ENCODE measurements at places on chromosomes 2 and 18.

DNA sequence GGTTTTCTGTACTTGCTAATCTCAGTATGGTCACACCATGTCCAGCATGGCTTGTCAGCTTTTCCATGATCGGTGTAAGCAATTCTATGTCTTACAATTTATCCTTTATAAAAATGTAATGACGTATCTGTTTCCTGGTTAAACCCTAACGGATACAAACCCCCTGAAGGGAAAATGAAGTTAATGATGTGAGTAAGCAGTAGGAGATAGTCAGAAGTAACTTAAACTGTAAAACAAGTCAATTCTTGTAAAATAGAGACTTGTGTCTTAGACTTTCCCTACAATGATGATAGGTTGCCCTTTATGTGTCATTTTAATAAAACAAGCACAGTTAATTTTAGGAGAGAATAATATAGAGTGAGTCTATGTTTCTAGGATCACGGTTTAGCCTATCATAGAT is 1365.9 kb upstream of the SLC39A10 start:
- DNase-seq, result no peak

GRCh38 chr18:41940506-41941215 is 14.4 kb upstream of the PIK3C3 start:
- DNase-seq, result no peak

DNA sequence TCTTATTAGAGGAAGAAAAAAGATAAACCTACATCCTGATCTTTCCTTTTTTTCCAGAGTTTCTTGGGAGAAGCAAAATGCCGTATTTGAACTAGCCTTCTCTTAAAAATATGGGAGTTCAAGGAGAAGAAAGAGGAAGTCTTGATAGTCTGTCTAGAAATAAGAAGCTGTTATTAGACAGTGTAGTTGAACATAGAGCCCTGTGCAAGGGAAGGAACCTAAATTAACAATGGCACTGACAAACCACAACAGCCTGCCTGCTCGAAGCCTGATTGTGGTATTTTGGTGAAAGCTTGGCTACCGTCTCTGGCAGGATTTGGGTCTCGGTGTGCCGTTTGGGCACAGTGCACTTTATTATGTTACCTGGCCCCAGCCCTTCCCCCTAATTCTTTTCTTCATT is 17.1 kb downstream of the SMARCAL1 start:
- no peak for DNase-seq

DNA sequence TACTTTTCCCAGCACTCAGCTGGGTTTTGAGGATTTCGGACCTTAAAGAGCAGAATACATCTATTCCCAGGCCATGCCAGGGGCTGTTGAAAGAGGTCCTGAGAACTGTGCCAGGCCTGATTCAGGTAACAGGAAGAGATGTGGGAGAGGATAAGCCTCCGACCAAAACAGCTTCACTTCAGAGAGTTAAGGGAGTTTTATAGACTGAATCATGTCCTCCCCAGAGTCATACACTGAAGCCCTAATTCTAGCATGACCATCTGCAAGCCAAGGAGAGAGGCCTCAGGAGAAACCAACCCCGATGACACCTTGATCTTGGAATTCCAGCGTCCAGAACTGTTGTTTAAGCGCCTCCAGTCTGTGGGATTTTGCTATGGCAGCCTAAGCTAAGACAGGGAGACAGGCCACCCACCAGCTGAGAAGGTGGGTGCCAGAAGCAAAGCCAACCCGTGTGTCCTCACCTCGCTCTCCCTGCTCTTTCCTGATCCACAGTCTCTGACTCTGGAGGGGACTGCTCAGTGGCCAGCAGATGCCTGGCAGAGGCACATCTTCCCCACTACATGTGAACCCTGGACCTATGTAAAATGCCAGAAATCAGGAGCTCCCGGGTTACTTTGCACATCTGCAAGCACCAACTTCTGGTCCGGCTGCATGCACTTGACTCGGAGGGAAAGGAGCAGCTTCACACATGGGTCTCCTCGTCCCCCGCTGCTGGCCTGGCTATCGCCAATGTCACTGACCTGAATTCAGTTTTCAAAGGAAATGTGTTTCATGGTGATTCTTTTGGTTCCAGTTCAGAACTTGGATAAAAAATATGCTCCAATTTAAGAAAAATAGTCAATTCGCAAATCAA is 116.8 kb upstream of the EPC2 start:
- no peak for DNase-seq

DNA sequence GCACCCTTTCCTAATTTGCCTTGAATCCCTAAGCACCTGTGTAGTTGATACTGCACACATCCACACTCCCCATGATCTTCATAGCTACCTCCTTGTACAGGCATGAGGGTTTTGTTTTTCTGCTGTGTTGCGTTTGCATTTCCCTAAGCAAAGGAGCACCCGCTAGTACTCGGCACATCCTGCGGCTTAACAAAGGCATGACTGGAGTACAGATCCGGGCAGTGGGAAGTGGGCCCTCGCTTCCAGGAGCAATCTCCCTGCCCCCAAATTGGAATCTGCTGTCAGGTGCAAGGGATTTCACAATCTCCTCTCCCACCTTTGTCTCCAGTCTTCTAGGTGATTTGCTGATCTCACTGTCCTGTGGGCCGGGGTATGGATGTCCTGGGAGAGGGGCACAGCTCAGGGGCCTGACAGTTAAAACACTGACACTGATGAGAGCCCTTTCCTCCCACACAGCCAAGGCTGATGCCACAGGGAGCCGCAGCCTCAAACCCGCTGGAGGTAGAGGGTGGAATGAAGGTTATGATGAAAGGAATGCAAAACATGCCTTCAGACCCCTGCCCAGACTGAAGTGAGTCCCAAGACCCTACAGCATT is 98.7 kb upstream of the THOC1 start:
- DNase-seq, result no peak

GRCh38 chr2:151508519-151508918 is 98.8 kb downstream of the RIF1 start:
- DNase-seq, result no peak

DNA sequence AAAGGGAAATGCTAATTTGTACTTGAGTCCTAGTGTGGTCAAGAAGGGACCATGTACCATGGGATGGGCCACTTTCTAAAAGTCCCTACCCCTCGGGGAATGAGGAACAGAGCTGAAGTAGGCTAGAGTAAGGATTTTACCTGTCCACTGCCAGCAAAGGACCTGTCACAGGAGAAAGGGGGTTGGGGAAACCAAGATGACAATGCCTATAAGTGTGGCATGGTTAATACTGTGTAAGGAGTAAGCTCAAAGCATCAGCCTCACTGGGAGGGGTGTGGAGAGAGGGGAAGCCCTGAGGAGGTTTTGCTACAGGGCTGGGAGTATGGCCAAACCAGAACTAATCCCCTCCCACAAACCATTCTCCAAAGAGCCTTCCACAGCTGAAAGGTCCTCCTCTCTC is 15.8 kb downstream of the GKN2 start:
- DNase-seq, result no peak

DNA sequence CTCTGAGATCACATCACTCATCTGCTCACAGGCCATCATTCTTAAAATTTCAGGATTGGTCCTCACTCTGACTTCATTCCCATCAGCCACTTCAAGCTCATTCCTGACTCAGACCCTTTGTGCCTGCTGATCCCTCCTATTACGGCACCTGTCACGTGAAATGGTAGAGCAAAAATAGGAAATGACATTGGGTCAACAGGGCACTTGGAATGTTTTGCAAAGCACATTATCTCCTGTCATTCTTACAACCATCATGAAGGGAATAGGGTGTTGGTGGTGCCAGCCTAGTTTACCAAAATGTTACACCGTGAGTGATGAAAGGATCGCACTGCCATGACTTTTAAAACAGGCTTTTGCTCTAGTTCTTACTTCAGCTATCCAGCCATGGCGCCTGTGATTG is 61.1 kb downstream of the EIF5B start:
- no peak for DNase-seq

DNA sequence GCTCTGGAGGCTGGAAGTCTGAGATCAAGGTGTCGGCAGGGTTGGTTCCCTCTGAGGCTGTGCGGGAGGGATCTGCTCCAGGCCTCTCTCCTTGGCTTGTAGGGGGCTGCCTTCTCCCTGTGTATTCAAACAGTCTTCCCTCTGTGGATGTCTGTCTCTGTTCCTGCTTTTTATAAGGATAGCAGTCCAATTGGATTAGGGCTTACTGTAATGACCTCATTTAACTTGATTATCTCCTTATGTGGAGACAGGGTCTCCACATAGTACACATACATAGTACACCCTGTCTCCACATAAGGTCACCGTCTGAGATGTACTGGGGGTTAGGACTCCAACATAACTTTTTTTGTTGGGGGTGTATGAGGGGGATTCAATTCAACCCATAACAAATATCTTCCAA is 30.5 kb downstream of the TCF7L1 start:
- DNase-seq, result no peak

DNA sequence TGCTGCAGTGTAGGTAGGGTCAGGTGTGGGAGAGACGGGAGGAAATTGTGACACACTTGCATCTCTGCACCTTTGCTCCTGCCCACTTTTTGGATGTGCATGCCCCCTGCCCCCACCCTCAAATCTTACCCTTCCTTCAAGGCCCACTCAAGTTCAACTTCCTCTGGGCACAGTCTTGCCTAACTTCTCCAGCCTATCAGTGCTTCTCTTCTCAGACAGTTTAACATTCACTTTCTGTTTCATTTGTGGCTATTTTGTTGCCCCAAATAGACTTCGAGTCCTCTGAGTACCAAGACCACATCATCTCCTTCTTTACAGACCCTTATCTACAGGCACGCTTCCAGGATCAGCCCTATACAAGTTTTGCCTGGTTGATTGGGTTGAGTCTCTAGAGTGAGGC is 2.7 kb downstream of the ST8SIA5 start:
- no peak for DNase-seq

DNA sequence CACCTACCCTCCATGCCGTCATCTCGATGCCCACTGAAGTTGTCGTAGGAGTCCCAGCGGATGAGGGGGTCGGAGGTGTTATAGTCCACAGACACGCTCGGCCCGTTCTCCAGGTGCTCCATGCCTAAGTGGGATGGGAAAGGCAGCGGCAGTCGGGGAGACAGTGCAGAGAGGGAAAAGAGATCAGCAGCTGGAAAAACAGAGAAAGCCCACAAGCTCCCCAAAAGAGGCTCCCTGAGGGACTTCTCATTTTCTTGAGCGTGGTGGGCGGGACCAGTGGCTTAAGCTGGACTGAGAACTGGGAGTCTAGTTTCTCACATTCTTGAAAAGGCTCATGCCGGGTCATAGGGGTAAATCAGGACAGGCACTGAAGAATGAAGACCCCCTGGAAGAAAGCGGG is 121.9 kb downstream of the TNS1 start:
- no peak for DNase-seq

DNA sequence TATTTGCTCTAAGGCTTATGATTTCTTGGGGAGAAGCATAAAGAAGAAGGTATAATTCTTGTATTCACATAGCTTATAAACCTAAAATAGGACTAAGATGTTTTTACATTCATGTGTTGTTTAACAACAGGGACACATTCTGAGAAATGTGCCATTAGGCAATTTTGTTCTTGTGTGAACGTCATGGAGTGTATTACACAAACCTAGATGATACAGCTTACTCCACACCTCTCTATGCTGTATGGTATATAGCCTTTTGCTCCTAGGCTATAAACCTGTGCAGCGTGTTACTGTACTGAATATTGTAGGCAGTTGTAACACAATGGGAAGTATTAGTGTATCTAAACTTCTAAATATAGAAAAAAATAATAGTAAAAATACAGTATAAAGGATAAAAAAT is 92.1 kb downstream of the PHLPP1 start:
- DNase-seq, result no peak

GRCh38 chr2:50584185-50584584 is 447.7 kb downstream of the NRXN1 start:
- DNase-seq, result no peak

DNA sequence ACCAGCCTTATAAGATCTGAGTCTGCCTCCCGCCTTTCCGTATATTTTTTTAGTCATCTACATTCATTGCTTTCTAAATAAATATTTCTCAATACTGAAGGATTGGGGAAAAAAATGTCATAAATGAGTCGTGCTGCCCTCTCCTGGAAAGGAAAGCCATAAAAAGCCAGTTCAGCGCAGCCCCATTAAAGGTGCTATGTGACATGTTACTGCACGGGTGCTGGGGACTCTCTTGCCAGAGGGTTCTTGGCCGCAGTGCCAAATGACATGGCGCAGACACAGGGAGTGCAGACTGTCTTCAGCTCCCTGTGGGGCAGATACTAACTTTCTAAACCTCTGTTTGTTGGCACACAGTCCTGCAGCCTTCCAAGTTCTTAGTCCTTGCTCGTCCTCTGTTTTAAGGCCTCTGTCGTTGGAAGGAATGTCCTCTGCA is 53.7 kb upstream of the MAP3K20 start:
- no peak for DNase-seq

DNA sequence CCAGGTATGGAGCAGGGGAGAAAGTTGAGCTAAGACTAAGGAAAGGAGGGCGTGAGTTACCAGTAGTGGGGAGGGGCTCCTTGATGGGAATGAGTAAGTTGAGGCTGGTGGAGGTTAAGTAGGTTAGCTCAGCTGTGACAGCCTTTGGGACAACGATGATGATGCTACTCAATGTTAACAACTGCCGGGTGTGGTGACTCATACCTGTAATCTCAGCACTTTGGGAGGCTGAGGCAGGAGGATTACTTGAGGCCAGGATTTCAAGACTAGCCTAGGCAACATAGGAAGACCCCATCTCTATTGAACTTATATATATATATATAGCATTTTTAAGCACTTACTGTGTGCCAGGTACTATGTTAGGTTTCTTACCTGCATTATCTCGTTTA is 48.4 kb downstream of the HK2 start:
- no peak for DNase-seq

GRCh38 chr18:21074336-21075323 is 37.0 kb downstream of the ROCK1 start:
- DNase-seq, result no peak

DNA sequence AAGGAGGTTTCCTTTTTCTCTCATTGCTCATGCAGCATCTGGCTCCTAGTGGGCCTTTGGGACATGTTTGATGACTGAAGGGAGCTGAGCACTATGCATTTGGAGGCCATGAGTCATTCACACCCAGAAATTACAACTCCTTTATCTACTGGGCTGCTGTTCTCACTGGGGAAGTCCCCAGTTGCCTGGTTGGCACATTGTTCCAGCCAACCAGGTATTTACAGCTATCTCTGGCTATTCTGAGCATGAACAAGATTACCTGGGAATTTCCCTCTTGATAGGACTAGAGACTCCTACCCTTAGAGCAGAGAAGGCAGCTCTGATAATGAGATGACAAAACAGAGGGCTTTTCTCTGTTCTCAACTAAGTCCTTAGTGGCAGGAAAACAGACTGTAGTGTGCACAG is 206.5 kb downstream of the SETBP1 start:
- DNase-seq, result no peak

- no peak for DNase-seq
These were observed 63.7 kb upstream of the TFPI start for GRCh38 chr2:187617905-187618304.

DNA sequence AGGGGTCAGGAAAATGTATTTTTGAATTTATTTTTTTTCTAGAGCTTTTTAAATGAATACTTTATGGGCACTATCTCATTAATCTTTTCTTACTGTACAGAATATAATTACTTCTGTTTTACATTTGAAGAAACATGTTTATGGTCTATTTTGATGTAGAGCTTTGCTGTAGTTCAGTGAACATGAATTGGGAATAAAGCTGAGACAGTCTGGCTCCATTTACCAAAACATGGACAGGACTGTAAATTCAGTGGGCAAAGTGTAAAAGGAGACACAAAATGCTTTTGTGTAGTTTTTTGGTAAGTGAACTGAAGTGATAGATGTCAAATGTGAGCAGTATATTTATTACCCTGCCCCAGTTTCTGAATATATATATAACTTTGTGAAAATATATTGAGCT is 1298.8 kb upstream of the NXPH2 start:
- no peak for DNase-seq

GRCh38 chr18:9757827-9758621 is 49.9 kb downstream of the RAB31 start:
- DNase-seq, result no peak

Data from esophagus squamous epithelium (tissue), 5 donors.